NB4 (cell line): ENCODE measurements at places on chromosomes 7 and 10.

DNA sequence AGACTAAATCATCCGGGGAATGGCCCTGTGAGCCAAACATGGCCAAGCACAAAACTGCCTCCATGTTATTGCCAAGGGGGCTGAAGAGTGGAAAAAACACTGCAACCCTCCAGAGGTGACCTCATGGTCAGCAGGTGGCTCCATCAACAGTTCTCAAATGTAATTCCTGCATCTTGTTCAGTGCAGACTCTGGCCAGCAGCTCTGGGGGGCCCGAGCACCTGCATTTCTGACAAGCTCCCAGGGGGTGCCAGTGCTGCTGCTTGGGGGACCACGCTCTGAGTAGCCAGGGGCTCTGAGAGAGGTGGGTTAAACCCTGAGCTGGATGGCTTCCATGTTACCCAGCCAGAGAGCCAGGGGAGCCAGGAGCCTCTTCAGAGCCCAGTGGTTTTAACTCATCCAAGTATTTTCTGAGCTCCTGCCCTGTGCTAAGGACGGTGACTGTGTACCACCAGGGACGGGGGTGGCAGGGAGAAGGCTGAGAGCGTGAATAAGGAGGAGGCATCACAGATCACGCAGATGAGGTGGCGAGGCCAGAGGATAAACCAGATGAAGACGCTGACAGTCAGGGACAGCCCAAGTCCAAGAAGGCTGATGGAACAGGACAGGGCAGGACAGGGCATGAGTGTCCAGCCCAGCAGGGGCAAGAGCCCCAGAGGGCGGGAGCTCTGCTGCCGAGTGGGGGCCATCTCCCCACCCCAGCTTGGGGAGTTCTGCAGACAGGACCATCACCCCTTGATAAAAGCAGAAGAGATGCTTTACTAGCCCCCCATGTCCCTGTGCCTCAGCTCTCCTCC is 52.9 kb downstream of the CLEC2L start:
- DNase-seq = no peak

- peak; percentile 90 for DNase-seq
These were observed 32.7 kb upstream of the NPVF start for GRCh38 chr7:25260862-25261494.

DNA sequence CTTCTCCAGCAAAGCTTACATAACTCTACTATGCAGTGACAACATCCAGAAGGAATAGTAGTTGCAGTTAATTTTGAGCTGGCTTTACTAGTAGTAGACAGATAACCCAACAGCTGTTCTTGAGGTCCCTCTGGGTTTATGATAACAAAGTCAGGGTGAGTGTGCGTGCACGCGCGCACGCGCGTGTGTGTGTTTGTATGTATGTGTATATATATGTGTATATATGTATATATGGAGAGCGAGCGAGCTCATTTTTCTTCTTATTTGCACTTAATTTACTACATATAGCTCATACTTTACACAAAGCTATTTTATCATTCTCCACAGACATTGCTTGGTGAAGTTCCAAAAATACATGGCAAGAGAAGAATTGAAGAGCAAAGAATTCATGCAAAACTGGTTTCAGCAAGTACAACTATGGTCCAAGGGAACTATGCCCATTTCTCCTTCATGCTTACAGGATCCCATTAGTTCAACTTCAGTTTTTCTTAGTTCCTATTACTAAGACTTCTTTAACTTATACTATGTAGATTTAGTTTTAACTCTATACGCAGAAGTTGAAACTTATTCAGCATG is 105.9 kb upstream of the TMEM168 start:
- no peak for DNase-seq

DNA sequence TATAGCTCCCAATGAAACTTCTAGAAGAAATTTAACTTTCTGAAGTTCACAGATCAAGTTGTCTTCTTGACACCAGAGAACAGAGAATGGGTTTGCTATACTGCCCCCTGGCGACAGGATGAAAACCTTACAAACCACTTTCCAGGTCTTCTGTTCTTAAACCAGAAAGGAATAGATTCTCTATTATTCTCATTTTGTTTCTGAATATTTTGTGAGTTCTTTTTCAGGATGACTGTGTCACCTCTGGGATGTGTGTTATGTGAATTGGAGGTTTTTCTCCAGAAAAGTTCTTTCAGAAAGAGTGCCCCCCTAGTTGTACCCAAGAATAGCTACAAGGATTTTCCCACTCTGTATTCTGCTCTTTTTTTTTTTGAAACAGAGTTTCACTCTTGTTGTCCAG is 6.3 kb downstream of the IFT22 start:
- peak; percentile 87 for DNase-seq

DNA sequence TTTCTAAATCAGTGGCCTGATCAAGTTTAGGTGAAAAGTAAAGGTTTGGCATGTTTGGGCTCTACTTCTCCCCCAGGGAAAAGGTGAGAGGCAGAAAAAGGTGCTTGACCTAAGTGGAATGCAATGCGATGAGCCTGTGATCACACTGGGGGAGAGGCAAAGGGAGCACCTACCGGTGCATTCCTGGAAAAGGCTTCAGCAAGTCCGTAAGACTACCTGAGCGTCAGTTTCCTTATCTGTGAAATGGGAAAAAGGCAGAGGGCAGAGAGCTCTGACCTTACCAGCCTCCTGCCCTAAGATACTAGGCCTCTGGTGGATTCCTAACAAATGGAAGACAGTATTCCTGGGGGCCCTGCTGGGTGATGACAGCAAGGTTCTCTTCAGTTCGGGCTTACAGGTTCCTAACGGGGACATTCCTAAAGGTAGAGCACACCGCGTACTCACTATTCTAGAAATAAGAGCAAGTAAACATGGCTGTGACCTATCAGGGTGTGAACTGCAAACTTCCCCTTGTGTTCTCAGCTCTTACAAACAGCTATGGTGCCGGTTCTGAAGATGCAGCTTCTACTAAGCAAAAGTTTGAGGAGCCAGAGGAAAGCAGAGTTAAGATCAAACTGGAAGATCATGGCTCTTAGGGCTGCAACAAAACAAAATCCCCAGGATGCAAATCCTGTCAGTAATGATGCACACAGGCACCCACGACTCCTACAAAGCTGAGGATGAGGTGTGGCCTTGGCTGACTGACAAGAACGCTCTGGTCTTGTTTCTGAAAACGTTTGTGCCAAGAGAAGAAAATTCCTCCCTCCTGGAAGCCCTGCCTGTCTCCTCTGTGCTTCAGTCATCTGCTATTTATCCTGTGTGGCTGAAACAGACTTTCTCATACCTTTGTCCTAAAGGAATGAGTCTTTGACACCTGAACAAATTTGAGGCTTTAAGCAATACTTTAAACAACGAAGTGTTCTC is 13.3 kb upstream of the ACSL5 start:
- no peak for DNase-seq

- no peak for DNase-seq
These were observed 133.6 kb downstream of the FANK1 start for GRCh38 chr10:126029999-126030398.

- DNase-seq = no peak
These were observed 52.8 kb downstream of the PRTFDC1 start for GRCh38 chr10:24899571-24899970.

DNA sequence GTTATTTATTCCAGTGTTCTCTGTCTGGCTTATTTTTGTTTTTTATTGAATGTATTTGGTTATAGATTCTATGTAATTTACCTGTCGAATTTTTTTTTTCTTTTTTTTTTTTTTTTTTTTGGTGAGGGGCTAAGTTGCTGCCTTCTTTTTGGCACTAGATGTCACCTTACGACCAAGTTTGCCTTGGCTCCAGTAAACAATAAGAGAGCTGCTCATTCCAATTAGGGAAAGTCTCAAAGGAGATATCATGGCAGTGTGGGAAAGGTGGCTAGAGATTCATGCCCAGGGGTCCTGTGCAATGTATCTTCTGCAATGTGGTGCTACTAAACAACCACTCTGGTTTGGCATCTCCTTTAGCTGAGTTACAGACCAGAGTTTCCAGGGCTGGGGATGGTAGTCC is 84.0 kb downstream of the PTPN20 start:
- no peak for DNase-seq

DNA sequence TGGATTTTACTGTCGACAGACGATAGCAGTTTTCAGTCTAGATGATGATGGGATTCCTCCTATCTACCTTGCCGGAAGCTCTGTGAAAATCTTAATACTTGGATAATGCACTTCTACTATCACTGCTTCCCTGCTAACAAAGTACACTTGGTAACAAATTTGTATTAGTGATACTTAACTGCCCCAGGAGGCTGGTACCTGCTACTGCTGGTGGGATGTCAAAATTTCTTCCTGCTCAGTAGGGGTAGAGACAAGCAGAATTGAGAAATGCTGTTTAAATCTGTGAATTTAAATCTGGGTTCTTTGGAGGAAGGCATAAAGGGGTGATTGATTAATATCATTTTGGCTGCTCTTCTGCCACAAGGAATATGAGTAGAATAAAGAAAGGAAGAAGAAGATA is 99.8 kb upstream of the STRIP2 start:
- peak; percentile 9 for DNase-seq
